CD4-positive, alpha-beta T cell (primary cell): ENCODE measurements at places on chromosomes 7 and 10.

- DNase-seq = no peak
These were observed 18.4 kb upstream of the CCDC71L start for GRCh38 chr7:106679153-106679931.

DNA sequence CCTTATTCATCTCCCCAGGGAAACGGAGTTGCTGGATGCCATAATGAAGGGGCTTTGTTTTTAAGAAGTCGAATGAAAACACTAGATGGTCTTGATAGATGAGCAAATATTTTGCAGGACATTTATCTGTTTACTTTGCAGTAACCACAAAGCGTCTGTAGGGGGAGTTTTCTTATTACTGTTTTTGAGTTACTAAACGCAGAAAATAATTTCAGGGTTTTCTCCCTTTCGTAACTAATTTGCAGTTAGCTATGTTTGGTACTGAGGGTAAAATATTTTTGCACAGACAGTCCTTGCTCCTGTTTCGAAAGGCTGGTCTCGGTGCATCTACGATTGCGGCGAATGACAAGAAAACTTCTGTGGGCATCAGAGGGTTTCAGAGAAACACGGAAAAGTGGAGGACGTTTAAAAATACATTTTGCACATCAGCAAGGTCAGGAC, 505.6 kb upstream of the MKI67 start:
- DNase-seq = no peak

- DNase-seq = no peak
These were observed 6.0 kb downstream of the NODAL start for GRCh38 chr10:70435241-70436085.

GRCh38 chr7:66236713-66237303, 31.7 kb downstream of the TPST1 start:
- no peak for DNase-seq

DNA sequence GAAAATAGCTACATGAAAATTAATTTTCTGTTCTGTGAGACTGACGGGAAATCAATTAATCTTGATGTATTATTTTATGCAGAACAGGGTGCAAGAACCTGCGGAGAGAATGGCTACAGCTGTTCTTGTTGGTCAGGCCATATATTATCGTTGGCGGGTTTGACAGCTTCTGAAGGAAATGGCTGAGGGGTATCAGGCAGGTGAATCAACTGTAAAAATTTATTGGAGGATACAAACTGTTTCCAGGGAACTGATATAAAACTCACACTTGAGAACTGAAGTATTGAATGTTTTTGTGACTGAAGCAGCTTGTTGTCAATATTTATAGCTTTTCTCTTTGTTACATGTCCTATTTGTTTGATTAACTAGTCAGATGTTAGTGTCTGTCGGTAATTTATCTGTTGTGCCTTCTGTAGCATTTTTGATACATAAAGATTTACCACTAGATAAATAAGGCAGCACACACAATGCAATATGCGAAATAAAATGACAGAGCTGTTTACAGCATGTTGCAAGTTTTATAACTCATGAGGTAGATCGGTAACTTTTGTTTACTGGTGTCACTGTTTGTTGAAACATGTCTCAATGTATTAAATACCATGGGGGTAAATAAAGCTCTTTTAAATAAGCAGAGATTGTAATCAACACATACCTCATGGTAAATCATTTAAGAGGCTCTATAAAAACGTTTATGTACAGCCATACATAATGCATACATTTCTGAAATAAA, 308.2 kb downstream of the LRMDA start:
- no peak for DNase-seq

- DNase-seq = no peak
These were observed 175.3 kb upstream of the RHEB start for GRCh38 chr7:151694828-151695580.

DNA sequence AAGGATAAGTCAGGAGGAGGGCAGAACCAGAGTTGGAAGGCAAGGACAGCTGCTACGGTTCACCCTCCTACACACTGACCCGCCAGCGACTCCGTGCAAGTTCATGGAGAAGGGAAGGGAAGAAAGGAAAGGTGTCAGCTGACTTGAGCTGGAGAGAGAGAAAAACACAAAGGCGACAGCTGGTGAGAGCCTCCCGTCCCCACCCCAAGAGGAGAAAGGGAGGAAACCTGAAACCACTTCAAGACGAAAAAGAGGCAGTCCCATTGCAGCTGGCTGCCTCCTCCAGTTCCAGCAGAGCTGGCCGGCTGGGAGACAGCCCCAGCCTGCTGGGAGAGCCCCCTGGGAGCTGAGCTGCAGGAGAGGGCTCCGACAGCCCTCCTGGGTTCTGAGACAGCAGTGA, 75.2 kb downstream of the PARD3 start:
- no peak for DNase-seq

- no peak for DNase-seq
These were observed 59.6 kb upstream of the NUPR2 start for GRCh38 chr7:56175771-56176170.

- DNase-seq = peak; percentile 85
These were observed at the start of gene BMI1 for GRCh38 chr10:22320591-22321155. TSS of gene BMI1 (plus strand) at chr10:22321099. CDS start at chr10:22326450, 5,351 bp downstream.

DNA sequence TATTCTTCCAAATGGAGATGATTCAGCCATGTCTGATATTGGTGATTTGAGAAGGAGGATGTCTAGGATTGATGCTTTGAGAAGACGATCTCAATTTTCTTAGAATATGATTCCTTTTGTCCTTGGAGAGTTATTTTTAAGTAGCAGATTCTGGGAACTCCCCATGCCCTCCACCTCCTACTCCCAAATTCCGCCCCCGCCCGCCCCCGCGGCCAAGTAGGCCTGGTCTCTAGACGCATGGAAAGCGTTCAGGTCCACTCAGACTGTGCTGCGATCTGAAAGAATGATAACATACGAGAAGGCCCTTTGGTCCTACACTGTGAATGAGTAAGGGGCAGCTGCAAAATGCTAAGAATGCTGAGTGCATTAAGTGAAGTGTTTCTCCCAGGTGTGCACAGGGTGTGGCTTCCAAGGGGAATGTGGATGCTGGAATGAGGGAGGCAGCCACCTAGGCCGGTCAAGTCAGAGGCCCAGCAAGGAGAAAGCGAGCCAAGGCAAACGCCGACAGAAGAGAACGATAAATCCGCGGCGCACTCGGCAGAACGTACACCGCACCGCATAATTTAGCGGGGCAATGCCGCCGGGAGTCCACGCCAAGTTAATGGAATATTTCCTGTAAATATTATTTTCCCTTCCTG, 142.3 kb downstream of the PRPF18 start:
- no peak for DNase-seq

DNA sequence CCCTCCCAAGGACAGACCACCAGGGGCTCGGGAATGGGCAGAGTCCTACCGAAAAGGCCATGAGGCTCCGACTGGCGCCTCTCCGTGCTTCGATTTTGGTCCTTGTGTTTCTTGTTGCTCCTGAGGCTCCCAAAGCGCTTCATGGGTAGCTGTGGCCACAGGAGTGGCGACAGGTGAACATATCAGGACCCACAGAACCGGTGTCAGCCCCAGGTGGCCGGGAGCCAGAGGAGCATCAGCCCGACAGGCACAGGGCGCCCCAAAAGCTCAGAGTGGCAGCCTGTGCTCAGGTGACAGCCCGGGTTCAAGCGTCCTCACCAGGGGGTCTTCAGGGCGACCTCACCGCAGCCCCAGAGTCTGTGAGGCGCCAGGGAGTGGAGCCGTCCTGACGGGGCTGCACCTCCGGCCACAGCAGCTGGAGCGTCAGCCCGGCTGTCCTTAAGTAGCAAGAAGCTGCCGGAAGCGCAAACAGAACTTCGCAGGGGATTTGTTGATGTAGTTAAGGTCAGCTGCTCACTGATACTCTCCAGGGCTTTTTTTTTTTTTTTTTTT, 141.0 kb downstream of the PRKAG2 start:
- no peak for DNase-seq

GRCh38 chr7:85600395-85600794, 413.5 kb upstream of the SEMA3D start:
- no peak for DNase-seq

DNA sequence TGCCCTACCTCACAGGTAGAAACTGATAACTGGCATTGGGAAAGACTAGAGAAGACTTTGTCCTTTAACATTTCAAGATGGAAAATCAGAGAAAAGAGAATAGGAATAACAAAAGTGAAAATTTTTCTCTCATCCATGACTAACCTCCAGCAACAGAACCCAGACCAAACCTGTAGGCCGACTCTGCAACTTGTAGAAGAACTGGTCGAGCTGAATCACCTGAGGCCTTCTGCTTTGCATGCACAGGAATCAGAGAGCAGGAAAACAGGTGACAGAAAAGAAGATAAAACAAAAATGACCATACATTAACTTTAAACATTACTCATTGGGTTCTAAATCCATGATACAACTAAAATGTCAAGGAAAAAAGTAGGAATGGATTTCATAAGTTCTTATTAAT, 137.1 kb downstream of the SLC25A13 start:
- no peak for DNase-seq

- DNase-seq = no peak
These were observed 114.5 kb upstream of the LYZL1 start for GRCh38 chr10:29174389-29174788.

- DNase-seq = peak; percentile 35
These were observed 744 bp downstream of the TRIP6 start for GRCh38 chr7:100867776-100868485.

- DNase-seq = no peak
These were observed 724.5 kb downstream of the ANKRD7 start for GRCh38 chr7:118949031-118949430.

DNA sequence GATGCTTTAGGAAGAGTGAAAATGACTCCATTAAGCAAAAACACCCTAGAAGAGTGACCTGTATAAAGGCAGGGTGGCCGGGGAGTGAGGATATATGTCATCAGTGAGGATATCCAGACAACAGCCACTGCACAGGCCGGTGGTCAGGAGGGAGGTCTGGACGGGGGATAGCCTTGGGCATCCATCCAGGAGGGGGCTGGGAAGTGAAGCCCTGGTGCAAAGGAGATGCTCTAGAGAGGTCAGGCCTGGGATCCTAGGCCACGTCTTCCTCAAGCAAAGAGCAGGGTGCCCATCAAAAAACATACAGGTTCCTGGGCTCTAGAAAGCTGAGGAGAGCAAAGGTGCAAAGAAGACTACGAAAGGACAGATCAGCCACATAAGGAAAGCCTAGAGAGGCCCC, 25.6 kb downstream of the FAM171A1 start:
- DNase-seq = no peak

DNA sequence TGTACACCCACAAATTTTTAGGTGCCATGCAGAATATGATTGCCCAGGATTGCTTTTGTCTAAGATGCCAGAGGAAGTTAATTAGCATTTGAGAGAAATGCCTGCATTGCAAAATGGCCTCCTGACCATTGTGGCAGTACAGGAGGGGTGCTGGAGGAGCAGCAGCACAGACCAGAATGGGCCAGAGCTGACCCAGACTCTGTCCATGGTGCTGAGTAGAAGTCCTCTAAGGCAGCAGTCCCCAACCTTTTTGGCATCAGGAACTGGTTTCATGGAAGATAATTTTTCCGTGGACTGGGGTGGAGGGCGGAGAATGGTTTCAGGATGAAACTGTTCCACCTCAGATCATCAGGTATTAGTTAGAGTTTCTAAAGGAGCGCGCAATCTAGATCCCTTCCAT, 217.8 kb upstream of the AGK start:
- DNase-seq = no peak

DNA sequence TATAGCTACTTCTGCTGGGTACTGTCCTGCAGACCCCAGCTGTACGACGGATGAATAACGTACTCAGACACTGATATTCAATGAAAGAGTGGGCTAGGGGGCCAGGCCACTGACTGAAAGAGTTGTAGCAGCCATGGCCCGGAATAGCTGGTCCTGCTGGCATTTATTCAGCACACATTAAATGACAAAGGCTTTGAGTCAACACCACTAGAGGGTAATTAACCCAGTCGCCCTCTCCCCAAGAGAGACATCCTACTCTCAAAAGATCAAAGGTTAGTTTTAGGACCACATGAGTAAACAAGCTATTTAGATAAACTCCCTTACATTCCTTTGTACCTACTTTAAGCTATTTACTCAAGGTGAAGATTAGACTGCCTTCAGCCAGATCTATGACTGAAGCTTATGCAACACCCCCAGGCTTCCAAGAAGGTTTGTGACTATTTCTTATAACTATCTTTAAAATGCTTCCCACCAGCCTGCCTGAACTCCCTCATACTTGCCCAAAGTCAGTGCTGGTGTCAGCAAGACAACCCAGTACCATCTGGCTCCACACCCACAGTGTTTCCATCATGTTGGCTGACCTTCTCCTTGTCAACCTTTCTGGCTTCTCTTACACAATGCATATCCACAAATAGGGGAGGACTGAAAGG, 629.1 kb downstream of the SORCS1 start:
- no peak for DNase-seq

DNA sequence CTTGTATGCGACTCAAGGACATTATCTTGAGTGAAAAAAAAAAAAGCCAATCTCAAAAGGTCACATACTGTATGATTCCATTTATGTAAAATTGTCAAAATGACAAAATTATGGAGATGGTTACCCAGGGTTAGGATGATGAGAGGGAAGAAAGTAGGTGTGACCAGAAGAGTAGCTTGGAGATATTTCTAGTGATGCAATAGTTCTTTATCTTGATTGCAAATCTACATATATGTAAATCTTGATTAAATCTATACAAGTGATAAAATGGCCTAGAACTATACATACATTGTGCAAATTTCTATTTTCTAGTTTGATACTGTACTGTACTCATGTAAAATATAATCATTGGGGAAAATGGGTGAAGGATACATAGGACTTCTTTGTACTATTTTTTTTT, 4.6 kb downstream of the CEP41 start:
- DNase-seq = no peak

- no peak for DNase-seq
These were observed 8.0 kb downstream of the CDC14C start for GRCh38 chr7:48932126-48932910.

- DNase-seq = no peak
These were observed 84.2 kb downstream of the CUL1 start for GRCh38 chr7:148782757-148783456.

DNA sequence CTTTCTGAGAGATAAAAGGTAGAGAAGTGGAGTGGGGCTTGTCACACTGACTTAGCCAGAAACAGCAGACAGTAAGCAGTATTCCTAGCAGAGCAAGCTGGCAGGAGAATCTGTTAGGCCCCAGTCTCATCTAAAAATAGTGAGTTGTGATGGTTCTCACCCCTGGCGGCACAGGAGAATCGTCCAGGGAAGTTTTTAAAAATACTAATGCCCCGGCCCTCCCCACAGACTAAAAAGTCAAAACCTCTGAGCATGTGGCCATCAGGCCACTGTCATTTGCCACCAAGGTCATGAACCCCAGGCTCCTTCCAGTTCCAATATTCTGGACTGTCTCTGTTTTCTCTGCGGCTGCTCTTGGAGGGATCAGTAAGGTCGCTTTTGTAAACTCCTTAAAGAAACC, 34.0 kb downstream of the LYZL1 start:
- no peak for DNase-seq

DNA sequence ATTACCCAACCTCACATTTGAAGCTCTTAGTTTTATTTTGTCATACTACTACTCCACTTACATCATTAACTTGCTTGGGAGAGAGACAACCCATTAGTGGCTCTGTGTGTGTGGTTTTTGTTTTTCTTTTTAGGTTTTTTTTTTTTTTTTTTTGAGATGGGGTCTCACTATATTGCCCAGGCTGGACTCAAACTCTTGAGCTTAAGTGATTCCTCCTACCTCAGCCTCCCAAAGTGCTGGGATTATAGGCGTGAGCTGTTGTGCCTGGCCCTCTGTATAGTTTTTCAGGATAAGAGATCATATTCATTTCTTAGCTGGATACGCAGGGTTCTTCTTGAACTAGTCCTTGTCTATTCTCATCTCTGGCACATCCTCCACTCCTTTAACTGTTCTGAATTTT, 41.1 kb downstream of the KMT2E start:
- DNase-seq = no peak

- DNase-seq = no peak
These were observed 36.4 kb upstream of the CHCHD3 start for GRCh38 chr7:133118261-133118660.

- no peak for DNase-seq
These were observed 1008.6 kb downstream of the NRG3 start for GRCh38 chr10:82883603-82884002.
